ENCODE measurements at places on chromosomes 4 and X.

DNA sequence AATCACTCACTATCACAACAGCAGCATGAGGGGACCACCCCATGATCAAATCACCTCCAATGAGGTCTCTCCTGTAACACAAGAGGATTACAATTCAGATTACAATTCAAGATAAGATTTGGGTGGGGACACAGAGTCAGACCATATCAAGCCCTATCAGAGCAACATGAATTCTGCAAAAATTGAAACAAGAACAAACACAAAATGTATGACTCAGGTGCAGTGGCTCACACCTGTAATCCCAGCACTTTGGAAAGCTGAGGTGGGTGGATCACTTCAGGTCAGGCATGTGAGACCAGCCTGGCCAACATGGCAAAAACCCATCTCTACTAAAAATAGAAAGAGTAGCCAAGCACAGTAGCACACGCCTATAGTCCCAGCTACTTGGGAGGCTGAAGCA, 13.4 kb upstream of the HPSE start:
- no peak for DNase-seq

DNA sequence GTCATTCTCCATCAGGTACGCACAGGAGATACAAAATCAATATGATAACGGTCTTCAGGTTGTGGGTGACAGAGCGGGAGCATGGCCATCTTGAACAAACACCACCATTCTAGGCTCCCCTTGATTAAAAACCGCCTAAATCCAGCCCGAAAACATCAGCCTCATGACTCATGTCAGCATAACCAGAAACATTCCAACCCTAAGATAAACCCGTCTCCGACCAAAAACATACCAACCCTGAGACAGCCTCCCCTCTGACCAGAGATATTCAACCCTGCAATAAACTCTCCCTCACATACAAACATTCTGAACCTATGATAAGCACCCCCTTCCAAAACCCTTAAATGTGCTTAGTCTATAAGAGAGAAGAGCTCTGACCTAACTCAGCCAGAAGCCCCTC, 157.9 kb downstream of the DHRSX start:
- DNase-seq: no peak

DNA sequence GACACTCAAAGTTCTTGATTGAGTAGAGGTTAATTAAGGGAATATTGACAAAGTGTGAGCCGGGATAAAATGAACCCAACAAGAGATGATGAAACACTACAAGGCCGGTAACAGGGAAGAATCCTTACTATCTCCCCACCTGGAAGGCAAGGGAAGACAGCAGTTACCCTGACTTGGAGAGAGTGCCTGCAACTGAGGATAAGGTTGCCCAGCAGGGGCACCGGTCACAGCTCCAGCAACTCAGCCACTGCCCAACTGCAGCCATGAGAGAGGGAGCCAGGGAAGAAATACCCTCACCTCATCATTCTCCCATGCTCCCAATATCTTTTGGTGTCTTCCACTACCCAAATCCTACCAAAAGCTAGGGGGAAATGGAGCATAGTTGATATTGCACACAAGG, 212.7 kb downstream of the KCTD8 start:
- DNase-seq: no peak

- no peak for DNase-seq
Observed at GRCh38 chr4:4455210-4455865, 68.4 kb downstream of the NSG1 start.

DNA sequence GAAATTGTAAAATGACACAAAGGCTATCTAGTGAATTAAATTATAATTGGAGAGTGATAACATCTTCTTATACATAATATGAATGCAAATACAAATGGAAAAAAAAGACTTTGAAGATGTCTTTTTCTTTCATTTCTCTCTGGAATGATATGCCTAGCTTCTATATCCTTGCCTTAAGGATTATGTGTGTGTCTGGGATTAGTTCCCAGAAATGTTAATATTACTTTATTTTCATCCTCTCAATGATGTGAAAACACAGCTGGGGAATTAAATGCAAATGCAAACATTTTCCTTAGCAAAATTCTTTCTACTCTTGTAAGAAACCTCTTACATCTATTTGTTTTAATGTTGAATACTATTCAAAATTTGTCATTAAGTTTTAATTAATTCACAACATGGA, 441.9 kb downstream of the FSTL5 start:
- no peak for DNase-seq

All from effector CD8-positive, alpha-beta T cell (primary cell).